ENCODE measurements at places on chromosomes 4 and X.

GRCh38 chr4:3087115-3087797, 12.8 kb downstream of the HTT start:
- no peak for DNase-seq

DNA sequence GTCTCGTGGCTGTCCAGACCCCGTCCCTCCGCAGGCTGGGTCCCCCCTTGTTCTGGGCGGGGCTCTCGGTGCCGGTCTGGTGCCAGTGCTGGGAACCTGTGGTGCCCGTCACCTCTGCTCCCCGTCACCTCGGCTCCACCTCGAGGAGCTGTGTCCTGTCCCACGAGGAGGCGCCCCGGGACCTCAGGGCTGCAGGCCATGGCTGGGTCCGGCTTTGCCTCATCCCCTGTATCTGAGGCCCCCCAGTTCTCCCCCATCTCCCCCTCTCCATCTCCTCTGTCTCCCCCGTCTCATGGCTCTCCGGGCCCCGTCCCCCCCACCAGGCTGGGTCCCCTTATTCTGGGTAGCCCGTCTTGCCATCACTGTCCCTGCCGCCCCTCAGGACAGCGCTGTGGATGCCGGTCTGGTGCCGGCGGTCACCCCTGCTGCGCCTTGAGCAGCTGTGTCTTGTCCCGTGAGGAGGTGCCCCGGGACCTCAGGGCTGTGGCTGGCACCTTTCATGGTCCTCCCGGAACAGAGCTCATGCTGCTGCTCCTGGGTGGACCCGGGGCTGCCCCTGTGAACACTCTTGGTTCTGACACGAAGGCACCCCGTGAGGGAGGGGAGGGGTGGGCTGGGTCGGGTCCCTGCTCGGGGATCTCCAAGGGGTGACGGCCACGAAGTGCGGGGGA, 13.4 kb upstream of the GTPBP6 start:
- no peak for DNase-seq

DNA sequence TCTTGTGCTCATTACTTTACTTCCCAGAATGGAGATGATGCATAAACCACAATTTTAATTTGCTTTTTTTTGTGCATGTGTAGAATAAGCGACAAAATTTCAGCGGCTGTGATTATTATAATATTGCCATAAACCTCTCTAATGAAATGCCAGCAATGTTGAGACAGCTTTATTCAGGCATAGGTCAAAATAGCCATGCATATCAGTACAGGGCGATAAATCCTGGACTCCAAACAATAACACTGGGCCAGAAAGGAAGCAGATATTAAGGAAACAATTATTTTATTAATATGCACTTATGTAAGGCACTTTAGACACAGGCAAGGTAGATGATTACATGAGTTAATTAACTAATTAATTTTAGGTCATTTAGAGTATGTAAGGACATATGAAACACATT, 47.1 kb downstream of the ARHGEF38 start:
- DNase-seq: no peak

DNA sequence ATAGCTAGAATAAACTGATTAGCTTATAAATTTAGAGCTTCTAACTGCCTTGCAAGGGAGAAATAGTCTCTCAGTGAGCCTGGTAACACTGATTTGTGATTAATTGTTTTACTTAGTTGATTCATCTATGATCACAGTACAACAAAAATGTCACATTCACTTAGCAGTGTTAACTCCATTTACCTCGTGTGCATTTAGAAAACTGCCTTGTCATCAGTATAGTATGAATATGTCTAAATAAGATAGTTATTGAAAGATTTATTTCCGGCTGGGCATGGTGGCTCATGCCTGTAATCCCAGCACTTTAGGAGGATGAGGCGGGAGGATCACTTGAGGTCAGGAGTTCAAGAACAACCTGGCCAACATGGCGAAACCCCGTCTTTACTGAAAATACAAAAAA, 39.3 kb downstream of the FAM199X start:
- DNase-seq: no peak

DNA sequence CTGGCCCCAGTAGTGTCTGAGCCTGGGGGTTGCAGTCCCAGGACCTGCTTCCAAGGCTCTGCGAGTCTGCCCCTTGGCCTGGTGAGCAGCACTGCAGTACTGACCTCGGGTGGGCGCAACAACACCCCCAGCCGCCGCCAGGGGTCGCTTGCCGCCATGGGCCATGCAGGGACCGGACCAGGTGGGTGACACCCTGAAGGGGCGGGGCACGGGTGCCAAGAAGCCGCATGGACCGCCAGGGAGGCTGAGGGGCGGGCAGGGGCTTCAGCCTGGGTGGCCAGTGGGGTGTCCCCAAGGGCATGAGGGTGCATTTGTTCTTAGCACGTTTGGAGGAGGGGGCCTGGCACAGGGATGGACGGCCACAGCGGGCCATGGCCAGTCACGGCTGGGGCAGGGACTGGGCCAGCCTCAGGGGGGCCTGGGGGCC, 25.0 kb downstream of the TACC3 start:
- peak; percentile 24 for DNase-seq

DNA sequence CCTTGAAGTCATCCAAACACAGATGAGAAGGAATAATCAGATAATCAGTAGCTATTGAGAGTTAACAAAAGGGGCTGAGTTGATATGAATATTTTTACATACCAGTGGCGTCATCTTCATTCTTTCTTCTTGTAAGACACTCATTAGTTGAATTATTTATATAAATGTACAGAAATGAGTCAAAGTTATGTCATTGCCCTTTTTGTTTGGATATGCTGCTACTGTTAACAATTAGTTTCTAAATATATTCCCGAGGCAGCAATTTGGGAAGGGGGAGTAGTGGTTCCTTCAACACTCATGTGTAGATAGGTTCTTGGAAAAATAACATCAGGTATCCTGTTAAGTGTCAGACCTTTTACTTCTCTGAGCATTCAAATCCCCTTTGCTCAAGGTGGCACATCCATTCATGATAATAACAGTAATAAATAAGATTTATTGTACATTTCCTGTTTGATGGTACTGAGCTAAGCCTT, 436.6 kb downstream of the SPRY1 start:
- no peak for DNase-seq

- DNase-seq: no peak
Observed at GRCh38 chr4:81326581-81326980, 111.6 kb upstream of the PRKG2 start.

DNA sequence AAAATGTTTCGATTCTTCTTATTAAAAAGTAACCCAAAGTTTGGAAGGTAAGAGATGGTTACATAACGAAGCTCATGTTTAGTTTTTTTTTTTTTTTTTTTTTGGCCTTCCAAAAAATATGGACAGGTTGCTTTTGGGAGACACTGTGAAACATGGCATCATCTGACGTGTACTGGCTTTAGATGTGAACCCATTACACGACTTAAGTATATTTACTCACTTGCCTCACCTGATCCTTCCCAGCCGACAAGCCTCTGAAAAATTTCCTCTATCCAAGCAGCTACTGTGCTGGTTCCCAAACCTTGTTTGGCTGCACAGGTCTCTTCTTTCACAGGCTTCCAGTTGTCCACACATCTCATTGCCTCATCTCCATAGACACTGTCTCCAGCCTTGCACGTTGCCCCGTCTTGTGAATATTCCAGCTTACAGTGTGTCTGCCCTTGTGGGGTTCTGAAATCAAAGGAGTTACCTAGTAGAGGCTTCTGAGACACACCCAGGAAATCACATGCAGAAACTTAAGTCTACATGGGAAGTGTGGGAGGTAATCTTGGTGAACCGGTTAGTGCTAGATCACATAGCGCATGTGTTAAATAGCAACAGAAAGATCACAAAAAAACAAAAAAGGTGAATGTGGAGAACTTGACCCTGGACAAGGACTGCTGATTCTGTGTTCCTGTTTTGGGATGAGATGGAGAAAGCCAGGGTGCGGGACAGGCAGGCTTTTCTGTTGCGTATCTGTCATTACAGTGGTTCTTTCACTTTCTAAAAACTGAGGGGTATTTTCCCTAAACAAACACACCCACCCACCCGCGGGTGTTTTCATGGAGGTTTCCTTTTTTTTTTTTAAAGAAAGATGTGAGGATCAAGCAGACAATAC, 328.6 kb downstream of the ARHGAP10 start:
- DNase-seq: no peak

- DNase-seq: no peak
Observed at GRCh38 chrX:153624196-153625091, 22.6 kb upstream of the DUSP9 start.

GRCh38 chrX:93120805-93121204, 552.6 kb downstream of the NAP1L3 start:
- no peak for DNase-seq

- DNase-seq: no peak
Observed at GRCh38 chr4:25937801-25938200, 23.8 kb downstream of the SMIM20 start.

GRCh38 chr4:108831291-108831690, 68.4 kb upstream of the ETNPPL start:
- no peak for DNase-seq

- DNase-seq: no peak
Observed at GRCh38 chr4:152534541-152535359, 1.1 kb downstream of the FBXW7 start.

- DNase-seq: no peak
Observed at GRCh38 chrX:27675493-27675892, 85.3 kb downstream of the DCAF8L2 start.

- DNase-seq: no peak
Observed at GRCh38 chr4:107519053-107519452, 201.0 kb downstream of the PAPSS1 start.

DNA sequence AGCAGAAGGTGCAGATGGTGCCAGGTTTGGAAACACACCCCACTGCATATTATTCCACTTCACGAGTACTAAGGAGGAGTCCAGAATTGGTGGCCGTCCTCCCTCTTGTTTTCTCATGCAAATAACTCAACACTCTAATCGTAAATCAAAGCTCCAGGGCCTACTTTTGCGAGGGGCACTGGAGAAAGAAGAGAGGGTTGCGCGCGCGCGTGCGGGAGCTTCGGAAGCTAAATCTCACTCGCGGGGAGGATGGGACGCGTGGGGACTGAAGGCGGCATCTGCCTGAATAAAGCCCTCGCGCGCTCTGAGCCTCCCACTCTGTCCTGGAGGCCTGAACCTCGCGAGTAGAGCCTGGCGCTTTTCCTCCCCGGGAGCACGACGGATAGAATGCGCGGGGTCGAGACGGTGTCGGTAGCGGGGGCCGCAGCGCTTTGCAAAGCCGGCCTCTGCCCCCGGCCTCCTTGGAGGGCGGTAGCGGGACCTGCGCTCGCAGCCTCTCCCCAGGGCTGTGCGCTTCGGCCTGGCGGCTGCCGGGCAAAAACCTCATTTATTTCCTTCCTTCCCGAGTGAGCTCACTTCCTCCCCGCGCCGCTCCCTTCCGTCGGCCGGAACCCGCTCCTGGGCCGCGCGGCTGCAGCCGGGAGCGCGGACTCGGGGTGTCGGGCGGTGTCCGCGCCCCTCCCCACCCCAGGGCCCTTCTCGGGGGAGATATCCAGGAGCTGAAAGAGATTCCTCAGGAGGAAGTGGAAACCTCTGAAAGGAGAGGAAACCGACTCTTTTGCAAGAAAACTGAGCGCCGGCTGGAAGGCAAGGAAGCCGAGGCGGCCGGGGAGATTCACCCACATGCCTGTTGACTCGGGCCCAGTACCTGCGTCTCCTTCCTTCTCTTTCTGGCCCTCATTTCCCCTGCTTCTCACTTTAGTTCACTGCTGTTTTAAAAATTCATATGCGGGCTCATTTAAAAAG, 20.7 kb downstream of the HAND2 start:
- no peak for DNase-seq

DNA sequence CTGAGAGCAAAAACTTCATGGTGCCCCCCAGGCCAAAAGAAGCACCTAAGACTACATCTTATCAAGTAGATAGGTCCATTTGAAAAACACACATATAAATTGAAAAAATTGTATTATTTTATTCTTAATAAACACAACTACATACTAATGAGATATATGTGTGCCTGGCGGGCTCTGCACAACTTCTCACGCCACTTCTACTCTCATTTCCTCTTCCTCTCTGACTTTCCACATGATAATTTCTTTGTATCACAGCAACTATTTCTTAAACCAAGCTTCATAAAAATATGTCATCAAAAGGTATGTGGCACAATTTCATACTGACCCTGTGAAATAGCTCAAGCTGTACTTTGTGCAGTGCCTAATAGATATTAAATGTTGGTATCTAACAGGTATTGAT, 10.7 kb upstream of the NPY2R start:
- DNase-seq: no peak

- no peak for DNase-seq
Observed at GRCh38 chr4:184757810-184758209, 23.9 kb upstream of the CENPU start.

GRCh38 chr4:39263895-39264294, 81.6 kb downstream of the WDR19 start:
- DNase-seq: peak; percentile 13

DNA sequence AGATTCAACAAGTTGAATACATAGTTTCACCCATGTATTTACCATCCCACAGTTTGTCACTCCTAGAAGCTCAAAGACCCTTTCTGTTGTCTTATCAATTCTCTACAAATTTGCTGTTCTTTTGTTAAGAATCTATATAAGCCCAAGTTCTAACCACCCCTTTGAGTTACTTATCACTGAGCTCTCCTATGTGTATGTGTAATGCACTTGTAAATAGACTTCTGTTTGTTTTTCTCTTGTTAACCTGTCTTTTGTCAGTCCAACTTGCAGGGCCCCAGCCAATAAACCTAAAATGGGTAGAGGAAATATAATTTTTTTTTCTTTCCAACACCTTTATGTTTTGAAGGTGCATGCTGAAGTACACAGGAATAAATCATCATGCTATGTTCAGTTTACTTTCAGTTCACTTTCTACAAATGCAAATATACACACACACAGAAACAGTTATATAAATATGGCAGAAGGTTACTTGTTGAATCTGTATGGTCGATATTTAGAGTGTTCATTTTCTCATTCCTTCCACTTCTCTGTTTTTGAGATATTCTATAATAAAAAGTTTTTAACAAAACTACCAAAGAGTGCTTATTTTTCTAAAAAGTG, 22.3 kb upstream of the CLOCK start:
- no peak for DNase-seq

- no peak for DNase-seq
Observed at GRCh38 chr4:38618505-38618904, 45.5 kb upstream of the KLF3 start.

DNA sequence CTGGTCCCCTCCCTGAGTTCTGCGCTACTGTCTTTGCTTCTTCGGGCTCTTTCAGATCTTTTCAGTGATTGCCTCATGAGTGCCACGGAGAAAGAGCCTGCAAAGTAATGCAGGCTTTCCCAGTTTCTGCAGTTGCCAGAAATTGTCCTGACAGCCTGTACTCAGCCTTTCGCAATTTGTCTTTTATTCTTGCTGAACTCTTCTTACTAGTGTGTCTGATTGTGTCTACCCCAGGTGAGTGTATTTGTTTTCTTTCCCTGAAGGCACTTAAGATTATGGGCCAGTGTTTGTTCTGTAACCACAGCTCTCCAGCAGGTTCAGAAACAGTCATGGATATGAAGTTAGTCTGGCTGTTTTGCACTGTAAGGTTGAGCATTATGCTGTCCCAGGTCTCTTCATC, 47.1 kb downstream of the FAM193A start:
- no peak for DNase-seq

Measured in NCI-H2227 treated with DMSO at 0.1 percent for 48 hours (cell line).